CD4-positive, alpha-beta memory T cell (primary cell): ENCODE measurements at places on chromosomes 5 and 9. TPM values are rescaled to one million over a fixed set of nuclear protein-coding genes. Genes with fewer than 3 reads are reported as not detected.

Gene GPR150
- total RNA-seq: 1.5 TPM

DNA sequence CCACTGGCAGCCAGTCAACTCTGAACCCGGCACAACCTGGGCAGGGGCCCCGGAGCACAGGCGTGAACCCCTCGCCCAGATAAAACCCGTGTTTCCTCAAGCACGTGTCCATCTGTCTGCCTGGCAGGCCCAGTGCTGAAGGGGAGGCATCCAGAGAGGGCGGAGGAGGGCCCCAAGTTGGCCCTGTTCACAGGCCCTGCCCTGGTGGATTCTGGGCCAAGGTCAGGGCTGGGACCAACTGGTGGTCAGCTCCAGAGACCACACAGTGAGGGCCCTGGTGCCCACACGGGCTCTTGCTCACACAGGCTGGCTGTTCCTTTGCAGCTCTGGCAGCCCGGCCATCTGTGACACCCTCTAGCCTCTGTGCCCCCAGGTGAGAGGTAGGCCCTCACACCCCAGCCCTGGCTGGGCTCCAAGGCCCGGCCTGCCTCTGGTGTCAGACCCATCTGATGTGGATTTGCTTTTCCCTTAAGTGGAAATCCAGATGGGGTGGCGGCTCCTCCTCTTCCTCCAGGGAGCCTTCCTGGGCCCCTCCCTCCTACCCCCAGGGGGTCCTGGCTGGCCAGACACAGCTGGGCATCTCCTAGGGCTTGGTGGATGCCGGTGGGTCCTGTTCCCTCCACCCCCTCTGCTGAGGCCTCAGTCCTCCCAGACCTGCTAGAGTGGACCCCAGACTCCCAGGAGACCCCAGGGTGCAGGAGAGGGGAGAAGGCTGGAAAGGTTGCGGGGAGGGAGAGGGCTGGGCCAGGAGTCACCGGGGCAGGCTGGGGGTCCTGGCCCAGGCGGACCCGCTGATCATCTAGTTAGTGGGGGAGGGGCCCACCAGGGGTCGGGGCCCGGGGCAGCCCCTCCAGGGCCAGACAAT, 525 bp upstream of the STPG3 start:
- no peak overlapping the region for H3K27ac ChIP-seq
- no peaks in the 10 kb centered on the region for H3K36me3 ChIP-seq
- no peak overlapping the region for H3K4me3 ChIP-seq
- no peaks in the 10 kb centered on the region for H3K27me3 ChIP-seq
- peaks cover 9% of the 10 kb centered on the region for H3K4me1 ChIP-seq

Gene DMXL1
- 37.9 TPM for total RNA-seq

Gene PTPN3
- total RNA-seq: not detected

GRCh38 chr9:135896205-135896604, 11.1 kb downstream of the CAMSAP1 start:
- DNase-seq: no peak
- no peak overlapping the region for H3K4me3 ChIP-seq
- no peaks in the 10 kb centered on the region for H3K27me3 ChIP-seq
- no peaks in the 10 kb centered on the region for H3K36me3 ChIP-seq

DNA sequence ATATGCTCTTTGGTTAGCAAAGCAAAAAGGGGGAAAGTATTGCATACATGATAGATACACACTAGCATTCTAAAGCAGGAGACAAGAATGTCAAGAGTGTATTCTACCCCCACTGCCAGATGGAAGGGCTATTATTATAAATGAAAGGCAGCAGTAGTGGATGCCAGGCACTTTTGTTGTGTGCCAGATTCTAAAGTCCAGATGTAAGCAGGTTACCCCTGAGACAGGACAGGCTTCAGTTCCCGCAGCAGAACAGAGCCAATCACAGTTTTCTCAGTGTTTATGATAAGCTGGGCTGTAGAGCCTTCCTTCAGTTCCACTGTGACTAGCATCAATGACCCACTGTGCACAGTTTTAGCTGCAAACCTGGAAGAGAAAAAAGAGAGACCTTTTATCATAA, 226.6 kb upstream of the TBCA start:
- no peaks in the 10 kb centered on the region for H3K27me3 ChIP-seq
- DNase-seq: no peak
- no peaks in the 10 kb centered on the region for H3K4me1 ChIP-seq
- H3K27ac ChIP-seq: no peak overlapping the region
- H3K4me3 ChIP-seq: no peak overlapping the region
- H3K36me3 ChIP-seq: peaks cover 6% of the 10 kb centered on the region

Gene PAEP
- total RNA-seq: not detected

Gene PCDH1
- total RNA-seq: not detected

DNA sequence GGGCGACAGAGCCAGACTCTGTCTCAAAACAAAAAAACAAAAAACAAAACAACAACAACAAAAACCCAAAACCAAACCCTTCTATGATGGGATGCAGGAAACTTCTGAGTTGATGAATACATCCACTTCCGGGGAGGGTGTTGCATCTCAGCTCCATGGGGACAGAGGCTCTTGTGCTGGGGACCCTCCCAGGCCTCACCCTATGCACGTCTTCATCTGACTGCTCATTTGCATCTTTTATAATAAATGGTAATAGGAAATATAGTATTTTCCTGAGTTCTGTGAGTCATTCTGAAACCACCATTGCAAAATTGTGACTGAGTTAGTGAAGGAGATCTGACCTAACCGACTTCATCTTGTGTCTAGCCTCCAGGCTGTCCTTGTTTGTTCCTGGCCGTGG, 109.5 kb upstream of the SLC28A3 start:
- no peaks in the 10 kb centered on the region for H3K27me3 ChIP-seq
- no peaks in the 10 kb centered on the region for H3K36me3 ChIP-seq

Gene GPRIN1
- 0.44 TPM for total RNA-seq

Gene ZSWIM6
- total RNA-seq: 10.3 TPM

Gene SHOC1
- total RNA-seq: not detected

DNA sequence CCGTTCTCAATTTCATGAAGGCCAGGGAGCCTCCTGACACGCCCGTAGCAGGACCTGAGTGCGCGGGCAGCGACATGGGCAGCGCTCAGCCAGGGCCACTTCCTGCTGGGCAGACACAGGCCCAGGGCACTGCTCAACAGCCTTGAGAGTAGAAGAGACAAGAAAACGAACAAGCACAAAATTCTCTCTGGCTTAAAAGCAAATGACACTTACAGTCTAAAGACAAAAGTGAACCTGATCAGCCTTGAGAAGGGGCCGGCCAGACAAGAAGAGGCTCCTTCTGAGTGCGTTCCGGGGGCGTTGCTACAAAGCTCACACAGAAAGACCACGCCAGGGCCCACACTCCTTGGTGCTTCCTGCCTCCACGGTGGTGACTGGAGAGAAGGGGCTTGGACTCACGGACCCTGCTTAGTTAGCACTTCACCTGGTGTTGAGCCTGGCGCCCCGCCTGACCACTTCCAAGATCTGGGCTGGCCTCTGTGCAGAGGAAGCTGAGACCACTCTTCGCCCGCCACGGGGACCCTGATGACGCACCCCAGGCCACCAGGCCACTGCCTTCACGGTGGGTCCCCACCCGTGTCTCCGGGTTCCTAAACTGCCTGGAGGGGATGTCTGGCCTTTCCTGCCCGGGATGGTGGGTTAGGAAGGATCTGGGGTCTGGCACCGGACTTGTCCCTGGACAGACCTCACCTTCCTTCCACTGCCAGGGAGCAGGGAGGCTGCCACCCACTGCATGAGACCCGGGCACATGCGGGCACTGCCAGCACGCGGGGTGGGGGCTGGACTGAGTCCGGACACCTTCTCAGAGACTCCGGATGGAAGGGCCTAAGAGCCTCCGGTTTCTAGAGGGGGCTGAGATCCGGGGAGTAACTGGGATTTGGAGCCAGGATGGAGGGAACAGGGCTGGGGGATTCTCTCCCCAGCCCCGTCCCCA, 1.3 kb downstream of the SLC12A7 start:
- H3K27me3 ChIP-seq: no peaks in the 10 kb centered on the region
- no peaks in the 10 kb centered on the region for H3K36me3 ChIP-seq
- H3K4me3 ChIP-seq: peak overlapping the region; percentile 70
- DNase-seq: no peak
- peak overlapping the region; percentile 60 for H3K27ac ChIP-seq
- H3K4me1 ChIP-seq: peaks cover 54% of the 10 kb centered on the region

DNA sequence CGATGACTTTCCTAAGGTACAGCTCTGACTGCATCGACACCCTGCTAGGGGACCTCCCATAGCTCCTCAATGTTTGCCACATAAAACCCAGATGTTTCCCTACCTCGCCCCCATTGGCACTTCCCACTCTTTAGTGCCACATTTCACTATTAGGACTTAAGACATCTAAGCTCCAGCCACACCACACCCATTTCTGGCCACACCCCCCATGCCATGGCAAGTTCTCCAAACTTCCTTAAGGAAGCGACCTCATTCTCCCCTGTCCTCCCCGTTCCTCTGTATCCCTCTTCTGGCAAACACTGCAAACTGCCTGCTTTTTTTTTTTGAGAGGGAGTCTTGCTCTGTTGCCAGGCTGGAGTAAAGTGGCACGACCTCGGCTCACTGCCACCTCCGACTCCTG, 62.9 kb downstream of the USP20 start:
- no peak overlapping the region for H3K27ac ChIP-seq
- no peaks in the 10 kb centered on the region for H3K27me3 ChIP-seq
- peaks cover 40% of the 10 kb centered on the region for H3K4me1 ChIP-seq
- DNase-seq: no peak
- peaks cover 48% of the 10 kb centered on the region for H3K36me3 ChIP-seq

DNA sequence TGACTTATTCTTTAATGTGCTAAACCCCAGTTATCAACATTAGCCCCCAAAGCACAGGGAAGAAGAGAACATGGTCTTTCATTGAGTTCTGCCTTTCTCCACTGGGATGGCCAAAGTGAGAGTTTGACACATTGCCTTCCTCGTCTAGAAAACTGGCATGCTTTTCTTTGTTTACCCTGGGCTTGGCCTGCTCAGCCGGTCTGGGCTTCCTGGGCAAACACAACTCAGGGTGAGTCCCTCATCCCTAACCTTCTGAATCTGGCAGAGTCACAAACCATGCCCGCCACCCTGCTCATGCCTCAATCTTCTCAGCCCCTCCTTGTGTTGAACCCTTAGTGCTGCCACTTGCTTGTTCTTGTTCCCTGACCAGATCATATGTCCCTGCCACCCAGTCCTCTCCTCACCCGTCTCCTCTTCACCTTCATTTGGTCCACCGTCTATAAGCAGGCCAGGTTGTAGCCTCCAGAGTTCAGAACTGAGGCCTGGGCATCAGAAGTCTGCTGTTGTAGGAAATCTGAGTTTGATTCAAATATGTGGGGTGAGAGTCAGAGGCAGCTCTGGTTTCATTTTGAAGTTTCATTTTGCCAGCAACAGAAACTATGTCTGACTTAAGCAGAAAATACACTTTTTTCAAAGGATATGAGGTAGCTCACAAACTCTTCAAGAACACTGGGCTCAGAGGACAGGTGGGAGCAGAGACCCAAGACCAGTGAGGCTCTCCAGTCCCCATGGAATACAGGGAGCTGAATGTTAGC, 217.6 kb downstream of the NDUFS4 start:
- no peaks in the 10 kb centered on the region for H3K4me1 ChIP-seq
- DNase-seq: no peak
- no peaks in the 10 kb centered on the region for H3K36me3 ChIP-seq
- H3K4me3 ChIP-seq: no peak overlapping the region

Gene C5orf58
- total RNA-seq: not detected

Gene DCP2
- 116 TPM for total RNA-seq

- no peak for DNase-seq
- no peaks in the 10 kb centered on the region for H3K27me3 ChIP-seq
Observed at GRCh38 chr5:116371935-116372334, 202.7 kb downstream of the SEMA6A start.

GRCh38 chr9:123063177-123063598, 29.7 kb downstream of the GPR21 start:
- H3K4me3 ChIP-seq: no peak overlapping the region
- no peak overlapping the region for H3K27ac ChIP-seq
- H3K4me1 ChIP-seq: no peaks in the 10 kb centered on the region
- no peak for DNase-seq

DNA sequence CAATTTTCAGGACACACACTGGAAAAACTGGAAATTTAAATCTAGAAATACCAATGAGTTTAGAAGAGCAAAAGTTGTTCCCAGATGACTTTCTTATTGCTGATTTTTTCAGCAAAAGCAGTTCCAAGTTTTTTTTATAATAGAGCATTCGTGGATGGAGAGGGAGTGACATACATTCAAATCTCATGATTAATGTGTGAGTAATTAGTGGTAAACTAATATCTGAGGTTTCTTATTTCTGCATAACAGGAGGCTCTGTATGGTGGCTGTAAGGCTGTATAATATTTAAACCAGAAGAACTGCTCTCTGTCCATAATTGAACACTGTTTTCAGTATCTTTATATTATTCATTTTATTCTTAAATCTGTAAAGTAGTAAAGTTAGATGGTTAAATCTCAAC, 25.8 kb downstream of the LYSMD3 start:
- no peak overlapping the region for H3K27ac ChIP-seq
- H3K36me3 ChIP-seq: no peaks in the 10 kb centered on the region
- no peak overlapping the region for H3K4me3 ChIP-seq
- H3K4me1 ChIP-seq: no peaks in the 10 kb centered on the region
- no peaks in the 10 kb centered on the region for H3K27me3 ChIP-seq

DNA sequence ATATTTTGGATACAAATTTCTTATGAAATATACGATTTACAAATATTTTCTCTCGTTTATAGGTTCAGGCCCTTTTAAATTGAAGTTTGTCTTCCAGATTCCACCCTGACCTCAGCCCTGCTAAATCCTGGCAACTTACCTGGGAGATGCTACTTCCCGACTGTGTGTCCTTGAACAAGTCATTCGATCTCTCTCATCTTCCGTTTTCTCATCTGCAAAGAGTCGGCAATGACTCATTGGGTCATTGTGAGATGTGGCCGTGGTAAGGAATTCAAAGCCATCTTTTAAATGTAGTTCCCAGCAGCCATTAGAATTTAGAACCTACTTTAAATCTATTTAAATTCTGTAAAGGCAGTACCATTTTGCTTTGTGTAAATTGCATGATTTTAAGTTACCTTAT, 72.5 kb downstream of the LHX2 start:
- DNase-seq: no peak
- H3K27ac ChIP-seq: no peak overlapping the region
- H3K27me3 ChIP-seq: no peaks in the 10 kb centered on the region
- H3K4me3 ChIP-seq: no peak overlapping the region

DNA sequence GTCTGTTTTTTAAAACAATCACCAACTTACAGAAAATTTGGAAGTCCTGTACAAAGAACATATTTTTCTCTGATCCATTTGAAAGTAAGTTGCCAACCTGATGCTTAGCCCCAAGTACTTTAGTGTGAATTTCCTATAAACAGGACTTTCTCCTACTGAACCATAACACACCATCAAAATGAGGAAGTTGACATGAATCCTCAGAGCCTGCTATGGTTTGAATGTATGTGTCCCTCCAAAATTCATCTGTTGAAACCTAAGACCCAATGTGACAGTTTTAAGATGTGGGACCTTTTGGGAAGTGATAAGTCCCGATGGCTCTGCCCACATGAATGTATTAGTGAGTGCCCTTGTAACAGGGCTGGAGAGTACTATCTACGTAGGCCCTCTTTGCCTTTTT, 6.4 kb upstream of the ACOT12 start:
- no peaks in the 10 kb centered on the region for H3K36me3 ChIP-seq
- H3K4me3 ChIP-seq: no peak overlapping the region
- H3K27me3 ChIP-seq: peaks cover 3% of the 10 kb centered on the region
- no peak for DNase-seq

Gene CDK5RAP2
- 102 TPM for total RNA-seq

- H3K36me3 ChIP-seq: no peaks in the 10 kb centered on the region
- H3K4me3 ChIP-seq: no peak overlapping the region
Observed at GRCh38 chr5:1827025-1827885, 26.0 kb downstream of the NDUFS6 start.
